Tongue (tissue), 3 donors: ENCODE measurements at places on chromosomes 7 and 10. TPM values are rescaled to one million over a fixed set of nuclear protein-coding genes. Genes with fewer than 3 reads are reported as not detected.
A peak's percentile ranks its signal among the peaks of the same experiment; 100 is the strongest.

CCL24 gene
- not detected for total RNA-seq

DNA sequence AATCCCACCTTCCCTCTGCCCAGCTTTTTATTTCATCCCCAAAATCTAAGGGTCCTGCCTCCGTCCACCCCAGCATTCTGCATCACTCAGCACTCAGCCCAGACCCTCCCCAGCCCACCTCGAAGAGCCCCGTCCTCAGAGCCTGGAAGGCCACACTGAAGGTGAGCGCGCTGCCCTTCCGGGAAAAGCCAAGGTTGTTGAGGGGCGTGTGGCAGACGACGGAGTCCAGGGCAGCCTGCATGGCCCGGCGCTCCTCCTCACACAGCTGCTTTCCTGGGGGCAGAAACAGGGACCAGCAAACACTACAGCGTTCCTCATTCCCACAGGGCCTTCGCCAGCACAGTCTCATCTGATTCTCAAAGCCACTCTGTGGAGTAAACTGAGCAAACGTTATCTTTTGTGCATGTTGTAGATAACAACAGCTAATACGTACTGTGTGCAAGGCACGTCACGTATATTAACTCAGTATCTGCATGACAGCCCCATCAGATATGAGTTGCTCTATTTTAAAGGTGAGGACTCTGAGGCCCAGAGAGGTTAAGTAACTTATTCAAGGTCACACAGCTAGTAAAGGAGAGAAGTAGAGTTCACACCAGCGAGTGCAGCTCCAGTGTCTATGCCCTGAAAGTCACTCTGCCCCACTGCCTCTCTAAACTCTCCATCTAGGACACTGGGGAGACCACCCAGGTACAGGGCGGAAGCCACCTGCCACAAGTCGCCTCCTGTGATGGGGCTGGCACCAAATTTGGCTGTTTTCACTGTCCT, 2.8 kb downstream of the TRAPPC14 start:
- no peak for DNase-seq

GRCh38 chr10:127527891-127528290, 21.2 kb upstream of the NPS start:
- DNase-seq, result peak; percentile 38

- peak; percentile 85 for DNase-seq
These were observed 136.6 kb downstream of the PTPN20 start for GRCh38 chr10:47047577-47048525.

- no peak for DNase-seq
These were observed 13.1 kb downstream of the CALU start for GRCh38 chr7:128752251-128752650.

DNA sequence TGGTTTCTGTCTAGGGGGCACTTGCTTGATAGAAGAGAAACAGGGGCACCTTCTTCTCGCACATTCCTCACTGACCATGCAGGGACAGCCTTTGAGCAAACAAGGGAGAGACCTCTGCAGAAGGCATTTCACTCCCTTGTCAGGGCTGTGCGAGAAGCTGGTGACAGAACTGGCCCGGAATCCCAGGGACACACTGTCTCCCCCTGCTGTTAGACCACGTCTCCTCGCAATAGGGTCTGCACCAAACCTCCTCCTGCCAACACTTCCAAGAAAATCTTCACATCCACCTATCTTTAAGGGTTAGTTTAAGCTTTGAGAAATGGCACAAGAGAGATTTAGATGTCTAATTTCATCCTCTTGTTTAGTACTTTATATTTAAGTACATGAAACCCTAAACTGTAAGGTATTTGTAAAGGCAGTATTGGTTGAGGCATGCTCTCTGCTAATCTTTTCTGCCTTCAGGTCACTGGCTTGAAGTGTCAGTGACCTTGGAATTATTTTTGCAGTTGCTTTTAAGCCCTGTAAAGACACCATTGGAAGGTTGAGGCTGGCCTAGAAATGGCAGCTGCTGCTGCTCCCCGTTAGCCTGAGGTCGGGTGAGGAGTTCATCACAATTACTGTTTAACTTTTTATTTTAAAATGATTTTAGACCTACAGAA, 37.0 kb downstream of the RBM20 start:
- peak; percentile 74 for DNase-seq
